ENCODE measurements at places on chromosomes 5 and 9.

DNA sequence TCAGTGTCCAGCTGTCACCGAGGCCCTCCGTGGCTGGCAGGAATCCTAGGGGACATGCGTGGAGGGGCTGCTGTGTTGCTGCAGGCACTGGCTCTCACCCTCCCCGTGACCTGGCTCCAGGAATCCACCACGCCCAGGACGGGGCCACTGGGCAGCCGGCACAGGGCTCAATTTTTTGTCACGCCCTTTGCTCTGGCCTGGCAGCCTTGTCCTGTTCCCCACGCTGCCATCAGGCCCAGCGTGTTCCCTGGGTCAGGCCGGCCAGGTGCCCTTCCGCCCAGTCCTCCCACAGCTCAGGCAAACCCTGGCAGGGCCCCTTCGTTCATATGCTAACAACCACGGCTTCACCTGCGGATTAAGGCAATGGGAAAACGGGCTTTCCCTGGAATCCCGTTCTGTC, 37.3 kb downstream of the PROP1 start:
- no peak for DNase-seq

DNA sequence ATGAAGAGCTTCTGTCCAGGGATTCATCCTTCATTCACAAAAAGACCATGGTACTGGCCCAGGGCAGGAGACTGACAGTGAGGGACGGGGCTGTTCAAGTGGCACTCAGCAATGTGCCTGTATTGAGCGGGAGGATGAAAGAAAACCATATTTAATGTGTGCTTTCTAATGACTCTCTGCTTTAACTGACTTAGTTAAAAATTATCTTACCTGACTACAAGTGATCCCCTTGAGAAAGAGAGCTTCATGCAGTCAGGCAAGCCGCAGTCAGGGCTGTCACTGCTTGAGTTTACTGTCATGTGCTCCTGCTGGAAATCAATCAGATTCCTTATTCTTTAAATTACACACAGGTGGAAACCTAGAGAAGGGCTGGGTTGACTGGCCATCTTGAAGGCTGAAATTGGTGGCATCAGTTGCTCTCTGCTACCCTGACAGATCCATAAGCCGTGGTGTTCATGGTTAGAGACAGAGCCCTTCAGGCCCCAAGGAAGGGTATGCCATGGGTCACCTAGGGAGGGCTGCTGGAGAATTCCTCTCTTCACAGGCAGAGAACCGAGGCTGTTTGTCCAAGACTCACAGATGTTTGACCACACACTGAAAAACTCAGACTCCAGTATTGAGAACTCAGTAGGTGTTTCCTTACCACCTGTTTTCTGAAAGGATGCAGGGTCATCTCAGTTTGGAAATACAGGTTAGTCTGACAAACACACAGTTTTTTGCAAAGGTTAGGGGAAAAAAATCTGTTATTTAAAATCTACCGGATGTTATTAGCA, 70.9 kb downstream of the TRIO start:
- no peak for DNase-seq

- DNase-seq = no peak
Observed at GRCh38 chr5:141421489-141421855, 621 bp downstream of the PCDHGA11 start.

DNA sequence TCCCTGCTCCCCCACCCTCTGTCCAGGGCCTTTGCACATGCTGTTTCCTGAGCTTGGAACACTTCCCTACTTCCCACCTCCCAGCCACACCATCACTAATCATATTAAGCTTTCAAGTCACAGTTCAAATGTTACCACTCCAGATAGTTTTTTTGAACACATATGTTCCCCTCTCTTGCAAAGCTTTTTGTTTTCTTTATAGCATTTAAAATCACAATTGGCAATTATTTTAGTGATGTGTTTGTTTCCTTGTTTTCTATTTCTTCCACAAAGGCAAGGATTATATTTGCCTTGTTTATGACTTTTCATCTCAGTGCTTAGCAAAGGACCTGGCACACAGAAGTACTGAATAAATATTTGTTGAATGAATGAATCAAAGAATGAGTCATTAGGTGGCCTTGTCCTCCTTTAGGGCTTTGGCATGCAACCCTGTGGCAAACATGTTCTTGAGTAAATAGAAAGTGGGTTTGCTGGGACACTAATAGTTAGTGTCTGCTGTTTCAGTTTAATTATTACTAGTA, 386.8 kb downstream of the FGF10 start:
- DNase-seq = no peak

Data from naive thymus-derived CD4-positive, alpha-beta T cell (primary cell).